ENCODE measurements at places on chromosomes 11 and 22. TPM values are rescaled to one million over a fixed set of nuclear protein-coding genes. Genes with fewer than 3 reads are reported as not detected.

Gene AGBL2
- total RNA-seq, result 0.14 TPM

Gene OR8U1
- total RNA-seq, result not detected

Gene SHISA8
- 6.8 TPM for total RNA-seq

Gene RCN1
- total RNA-seq, result 32.0 TPM

DNA sequence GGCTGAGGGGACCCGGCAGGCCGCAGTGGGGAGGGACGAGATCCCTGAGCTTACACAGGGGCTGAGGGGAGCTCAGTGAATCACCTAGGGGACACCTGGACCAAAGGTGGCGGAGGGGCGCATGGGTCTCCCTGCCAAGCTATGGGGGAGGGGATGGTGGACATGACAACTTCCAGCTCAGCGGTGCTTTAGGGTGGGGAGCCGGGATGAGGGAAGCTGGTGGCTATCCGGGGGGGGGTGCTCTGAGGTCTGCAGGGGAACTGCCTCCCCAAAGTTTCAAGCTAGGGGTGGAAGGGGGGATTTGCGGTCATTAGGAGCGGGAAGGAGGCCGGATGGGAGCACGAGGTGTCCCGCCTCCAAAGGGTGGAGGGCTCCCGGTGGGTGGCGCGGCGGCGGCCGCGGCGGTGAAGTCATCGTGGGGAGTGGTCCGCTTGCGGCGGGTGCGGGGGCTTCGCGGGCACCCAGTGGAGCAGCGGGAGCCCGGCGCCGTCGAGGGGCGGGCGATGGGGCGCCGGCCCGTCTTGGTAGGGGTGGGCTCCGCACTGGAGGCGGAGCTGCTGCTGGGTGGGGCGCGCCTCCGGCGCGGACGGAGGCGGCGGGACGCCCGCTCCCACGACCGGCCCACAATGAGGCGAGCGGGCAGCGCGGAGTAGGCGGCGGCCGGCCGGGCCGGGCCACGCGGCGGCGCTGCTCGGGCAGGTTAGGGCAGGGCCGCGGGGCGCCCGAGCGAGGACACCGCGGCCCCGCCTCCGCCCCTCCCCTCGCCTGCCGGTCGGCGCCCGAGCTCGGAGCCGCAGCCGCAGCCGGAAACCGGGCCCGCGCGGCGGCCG lies at the start of gene MICALL1:
TSS of gene MICALL1 (plus strand) at position 764 of the 830 bp plus-strand sequence. CDS start 126 bp downstream, outside the sequence.
- DNase-seq, result peak; percentile 85

DNA sequence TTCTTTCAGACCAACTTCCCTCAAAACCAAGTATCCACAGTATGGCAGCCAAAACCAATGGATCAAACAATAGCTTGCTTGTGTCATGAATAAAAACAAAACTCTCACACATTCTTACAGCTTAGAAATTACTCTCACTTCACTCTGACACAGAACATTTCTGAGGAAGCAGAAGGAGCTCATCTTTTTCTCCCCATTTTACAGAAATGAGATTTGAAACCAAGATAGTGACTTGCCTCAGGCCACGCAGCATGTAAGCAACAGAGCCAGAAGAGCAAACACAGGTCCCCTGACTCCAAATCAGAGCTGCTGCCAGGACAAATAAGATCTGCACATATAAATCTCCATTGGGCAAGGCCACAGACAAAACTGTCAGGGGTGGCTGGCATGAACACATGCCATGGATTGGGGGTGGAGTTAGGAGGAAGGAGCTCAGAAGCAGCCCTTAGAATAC lies 64.8 kb downstream of the RAB30 start:
- DNase-seq, result no peak

- peak; percentile 91 for DNase-seq
Observed at GRCh38 chr22:17121233-17122195, at the start of gene TMEM121B. TMEM121B (minus strand) TSS chr22:17121360; CDS start chr22:17121127, 233 bp downstream.

Data from Right ventricle myocardium inferior (tissue), 1 donor.